ENCODE measurements at places on chromosomes 2 and 18. TPM values are rescaled to one million over a fixed set of nuclear protein-coding genes. Genes with fewer than 3 reads are reported as not detected.

The DUSP2 gene
- 0.72 TPM for total RNA-seq

- no peak for DNase-seq
These were observed 184.7 kb downstream of the SMAD7 start for GRCh38 chr18:48766026-48766425.

The ERLEC1 gene
- 82.6 TPM for total RNA-seq

DNA sequence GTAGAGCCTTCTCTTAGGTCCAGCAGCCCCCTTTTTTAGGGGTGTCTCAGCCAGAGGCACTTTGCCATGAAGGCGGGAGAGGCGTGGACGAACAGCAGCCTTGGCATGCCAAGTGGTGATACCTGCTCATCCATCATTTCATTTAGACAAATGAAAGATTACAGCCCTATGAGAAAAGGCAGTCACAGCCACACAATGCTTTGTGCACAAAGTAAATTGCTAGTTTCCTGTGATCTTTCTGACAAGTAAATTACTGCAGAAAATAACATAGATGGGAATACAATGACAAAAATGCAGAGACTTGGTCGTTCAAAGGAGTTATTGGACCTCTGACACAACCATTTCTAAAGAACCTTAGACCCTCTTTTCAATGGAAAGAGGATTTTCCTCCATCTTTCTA, 94.9 kb downstream of the RND3 start:
- no peak for DNase-seq

DNA sequence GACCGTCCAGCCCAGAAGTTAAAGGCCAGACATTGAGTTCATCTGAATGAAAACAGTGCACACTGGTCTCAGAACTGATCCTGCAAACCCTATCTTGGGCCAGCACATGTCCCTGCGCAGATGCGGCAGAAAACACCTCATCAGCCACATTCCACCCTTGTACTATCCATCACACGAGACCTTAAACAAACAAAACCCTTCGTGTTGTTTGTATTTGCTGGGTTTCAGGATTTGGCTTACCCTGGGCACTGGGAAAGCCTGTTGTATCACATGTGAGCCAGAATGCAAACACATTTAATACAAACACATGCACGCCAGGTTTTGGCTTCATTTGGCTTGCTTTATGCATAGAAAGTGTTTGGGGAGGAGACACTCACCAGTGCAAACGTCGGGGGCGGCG, 12.5 kb downstream of the WIPF1 start:
- DNase-seq: no peak

DNA sequence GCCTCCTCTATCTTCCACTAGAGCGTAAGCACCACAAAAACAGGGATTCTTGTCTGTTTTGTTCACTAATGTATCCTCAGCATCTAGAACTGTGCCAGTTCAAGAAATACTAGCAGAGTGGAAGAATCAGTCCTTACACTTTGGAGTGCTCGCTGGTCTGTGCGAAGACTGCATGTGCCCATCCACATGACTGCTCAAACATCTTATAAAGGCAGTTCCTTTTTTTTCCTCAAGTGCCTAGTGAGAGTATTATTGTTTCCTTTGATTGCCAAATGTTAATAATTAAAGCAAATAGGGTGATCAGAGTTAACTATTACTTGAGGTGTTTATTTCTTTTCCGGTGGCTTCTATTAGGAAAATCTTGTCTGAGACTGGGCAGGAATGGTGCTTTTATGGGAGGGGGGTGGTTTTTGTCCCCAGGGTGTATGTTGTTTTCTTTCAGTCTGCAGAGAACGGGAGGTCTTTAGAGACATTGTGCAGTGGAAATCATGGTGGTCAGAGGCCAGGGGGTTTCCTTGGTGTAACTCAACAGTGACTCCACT, 45.6 kb upstream of the ITGB6 start:
- no peak for DNase-seq

GRCh38 chr2:225288986-225289385, 110.5 kb upstream of the NYAP2 start:
- no peak for DNase-seq

DNA sequence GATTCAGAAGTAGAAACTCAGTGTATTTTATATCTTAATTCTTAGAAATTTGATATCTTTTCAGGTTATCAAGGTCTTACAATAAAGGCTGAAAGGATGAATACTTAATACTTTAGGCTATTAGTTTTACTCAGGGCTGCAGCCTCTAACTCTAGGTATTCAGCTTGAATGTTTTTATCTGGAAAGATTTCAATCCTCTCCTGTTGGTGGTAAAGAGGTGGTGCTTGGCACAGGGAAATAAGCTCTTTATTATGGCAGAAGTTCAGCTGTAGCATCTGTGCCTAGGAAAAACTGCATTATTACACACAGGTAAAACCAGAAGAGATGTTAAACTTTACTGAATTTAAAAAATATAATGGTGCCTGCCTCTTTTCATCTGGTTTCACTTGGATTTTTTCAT, 11.1 kb downstream of the ACVR2A start:
- no peak for DNase-seq

The CFAP210 gene
- not detected for total RNA-seq

GRCh38 chr2:64008434-64009009, 10.7 kb downstream of the VPS54 start:
- no peak for DNase-seq

- DNase-seq: no peak
These were observed 139.8 kb upstream of the HS6ST1 start for GRCh38 chr2:128458505-128458904.

The CIB4 gene
- total RNA-seq: not detected

DNA sequence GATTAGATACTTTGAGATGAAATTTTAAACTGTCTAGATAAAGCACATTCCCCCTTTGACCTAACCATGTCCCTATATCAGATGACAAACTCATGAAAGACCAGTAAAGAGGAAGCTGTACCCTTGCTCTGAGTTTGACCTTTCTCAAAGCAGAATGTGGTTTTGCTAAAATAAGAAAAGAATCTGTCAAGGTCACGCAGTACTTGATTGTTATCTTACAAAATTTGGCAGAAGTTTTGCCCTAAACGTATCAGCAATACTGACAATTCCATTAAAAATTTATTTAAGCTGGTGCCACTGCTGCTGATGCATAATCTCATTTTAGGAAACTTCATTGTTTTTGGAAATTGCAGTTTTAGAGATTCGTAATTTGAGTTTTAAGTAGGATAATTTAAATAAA, 31.2 kb upstream of the GALM start:
- no peak for DNase-seq

The GKN2 gene
- total RNA-seq: 0.31 TPM

GRCh38 chr2:39547811-39548719, 111.0 kb upstream of the MAP4K3 start:
- no peak for DNase-seq

The PLCL1 gene
- 24.0 TPM for total RNA-seq

The MC5R gene
- total RNA-seq: 0.18 TPM

GRCh38 chr2:226909126-226909525, 73.3 kb downstream of the RHBDD1 start:
- DNase-seq: no peak

GRCh38 chr18:76461692-76462325, 33.2 kb downstream of the ZNF516 start:
- DNase-seq: no peak

The ESCO1 gene
- total RNA-seq: 9.8 TPM

DNA sequence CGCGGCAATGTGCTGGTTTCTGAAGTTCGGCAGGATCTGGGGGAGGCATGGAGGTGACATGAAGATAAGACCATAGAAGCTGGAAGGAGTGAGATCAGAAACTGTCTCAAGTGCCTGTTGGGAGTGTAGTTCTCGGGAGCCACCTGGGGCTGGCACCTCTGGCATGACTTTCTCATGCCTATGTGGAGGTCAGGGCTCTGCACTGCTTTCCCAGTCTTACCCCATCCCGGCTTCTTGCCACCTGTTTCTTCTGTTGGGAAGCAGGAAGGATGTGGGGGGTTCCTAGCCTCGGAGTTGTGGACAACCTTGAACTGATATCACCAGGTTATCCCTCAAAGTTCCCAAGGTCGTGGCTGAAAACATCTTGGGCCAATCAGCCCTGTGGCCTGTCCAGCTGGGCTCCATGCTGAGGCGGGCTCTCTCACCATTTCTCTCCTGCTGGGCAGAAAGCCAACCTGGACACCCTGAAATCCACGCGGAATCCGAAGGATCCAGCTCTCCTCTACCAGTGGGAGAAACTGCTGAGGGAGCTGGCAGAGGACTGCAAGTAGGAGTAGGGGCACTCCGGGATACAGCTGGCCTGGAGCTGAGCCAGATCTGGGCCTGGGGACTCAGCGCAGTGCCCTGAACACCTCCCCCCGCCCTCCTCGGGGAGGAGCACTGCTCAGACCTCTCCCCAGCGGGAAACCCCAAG, 42.5 kb downstream of the FER1L5 start:
- DNase-seq: no peak

GRCh38 chr2:38572167-38572566, 30.6 kb downstream of the HNRNPLL start:
- peak; percentile 71 for DNase-seq

The MYL12B gene
- 548 TPM for total RNA-seq

The TMX3 gene
- total RNA-seq: 31.3 TPM

The ARHGEF33 gene
- 1.7 TPM for total RNA-seq

The SP140L gene
- 28.6 TPM for total RNA-seq

- no peak for DNase-seq
These were observed 12.3 kb upstream of the NEU4 start for GRCh38 chr2:241796610-241797138.

The ITM2C gene
- total RNA-seq: 25.3 TPM

The ITPRIPL1 gene
- 0.71 TPM for total RNA-seq

The BCL2 gene
- 5.0 TPM for total RNA-seq

DNA sequence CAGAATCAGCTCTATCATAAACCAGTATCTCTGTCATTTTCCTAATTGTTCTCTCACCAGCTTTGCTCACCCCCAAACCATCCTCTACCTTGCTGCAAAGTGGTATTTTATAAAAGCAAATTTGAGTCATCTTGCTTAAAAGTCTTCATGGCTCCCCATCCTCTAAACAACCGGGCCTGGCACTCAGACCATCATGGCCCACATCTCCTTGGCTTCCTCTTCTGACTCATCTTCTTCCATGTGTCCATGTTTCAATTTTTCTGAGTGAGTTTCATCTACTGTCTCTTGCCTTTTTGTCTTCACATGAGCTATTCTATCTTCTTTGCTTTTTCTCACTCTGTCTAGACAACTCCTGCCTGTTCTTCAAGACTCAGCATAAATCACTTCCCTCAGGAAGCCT, 58.6 kb downstream of the LHCGR start:
- DNase-seq: no peak

- DNase-seq: peak; percentile 56
These were observed 266.5 kb downstream of the KLHL29 start for GRCh38 chr2:23651187-23652080.

The SPATA3 gene
- total RNA-seq: not detected

GRCh38 chr18:28855989-28856388, 679.1 kb upstream of the CDH2 start:
- DNase-seq: no peak

The SATB2 gene
- 18.3 TPM for total RNA-seq

DNA sequence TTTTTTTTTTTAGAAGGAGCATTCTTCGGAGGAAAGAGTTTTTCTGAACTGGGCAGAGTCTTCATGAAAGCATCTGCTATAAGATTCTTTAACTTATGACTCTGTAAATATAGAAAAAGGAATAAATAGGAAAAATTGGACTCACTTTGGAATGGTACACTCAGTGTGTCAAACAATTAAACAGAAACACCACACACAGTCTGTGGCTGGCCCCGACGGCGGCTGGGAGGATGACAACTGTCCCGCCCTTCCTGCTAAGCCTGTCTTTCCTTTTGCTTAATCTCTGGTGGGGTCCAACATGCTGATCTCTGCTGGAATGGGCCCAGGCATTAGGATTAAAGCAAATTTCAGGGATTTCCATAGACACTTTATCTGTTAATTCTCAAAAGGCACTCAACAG, 12.5 kb upstream of the RAB31 start:
- DNase-seq: peak; percentile 3

The PTPRN gene
- 42.0 TPM for total RNA-seq

The KCNIP3 gene
- total RNA-seq: 2.1 TPM

DNA sequence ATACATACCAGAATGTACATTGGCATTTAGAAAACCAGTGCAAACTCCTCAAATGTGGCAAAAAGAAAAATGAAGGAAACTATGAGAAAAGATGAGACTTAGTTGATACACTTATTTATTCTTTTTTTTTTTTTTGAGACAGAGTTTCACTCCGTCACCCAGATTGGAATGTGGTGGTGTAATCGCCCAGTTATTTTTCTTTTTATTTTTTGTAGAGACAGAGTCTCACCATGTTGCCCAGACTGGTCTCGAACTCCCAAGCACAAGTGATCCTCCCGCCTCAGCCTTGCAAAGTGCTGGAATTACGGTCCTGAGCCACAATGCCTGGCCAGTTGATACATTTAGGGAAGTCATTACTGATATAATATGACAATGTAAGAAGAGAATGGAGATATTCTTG, 274.2 kb upstream of the LRATD1 start:
- no peak for DNase-seq

DNA sequence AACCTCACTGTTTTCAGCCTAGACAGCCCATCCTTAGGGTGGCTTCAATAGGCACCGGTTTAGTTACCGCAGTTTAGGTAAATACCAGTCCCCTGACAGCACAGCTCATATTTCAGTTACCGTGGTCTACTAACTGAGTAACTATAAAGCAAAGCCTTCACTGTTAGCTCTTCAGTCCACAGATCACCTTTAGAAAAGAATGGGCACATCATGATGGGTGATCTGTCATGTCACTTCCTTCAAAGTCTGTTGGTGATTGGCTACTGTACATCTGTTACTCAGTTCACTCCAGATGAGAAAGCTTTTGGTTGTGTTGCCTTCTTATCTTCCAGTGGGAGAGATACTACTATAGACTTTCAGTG, 21.0 kb downstream of the SLC20A1 start:
- no peak for DNase-seq

DNA sequence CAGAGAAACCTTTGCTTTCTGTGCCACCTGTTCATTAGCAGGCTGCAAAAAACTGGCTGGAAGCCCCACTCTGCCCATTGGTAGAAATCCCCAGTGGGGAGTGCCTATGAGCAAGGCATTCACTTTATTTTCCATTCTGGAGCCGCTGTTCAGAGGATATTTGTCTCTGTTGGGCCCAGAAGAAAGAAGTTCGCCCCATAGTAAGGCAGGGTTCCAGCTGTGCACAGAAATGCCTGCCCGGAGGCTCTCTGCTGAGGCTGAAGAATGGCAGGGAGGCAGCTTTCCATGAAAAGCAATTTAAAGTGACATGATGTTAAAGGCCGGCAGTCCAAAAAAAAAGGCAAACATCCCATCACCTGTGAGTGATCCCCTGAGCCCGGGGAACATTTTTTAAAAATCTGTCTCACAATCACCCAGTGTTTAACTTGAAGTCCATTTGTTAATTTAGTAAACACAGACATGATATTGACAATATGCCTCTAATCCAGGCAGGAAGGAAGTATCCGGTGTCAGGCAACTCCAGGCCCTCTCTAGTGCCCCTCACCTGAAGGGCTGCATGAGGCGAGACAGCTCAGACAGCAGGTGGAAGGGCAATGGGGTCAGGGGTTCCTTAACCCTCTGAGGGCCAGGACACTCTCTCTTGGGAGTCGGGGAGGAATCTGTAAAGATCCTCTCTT, 265.1 kb upstream of the SIX2 start:
- no peak for DNase-seq

GRCh38 chr2:43714164-43714563, 37.9 kb upstream of the C1GALT1C1L start:
- DNase-seq: no peak

The G6PC2 gene
- total RNA-seq: not detected

The RBBP8 gene
- total RNA-seq: 10.9 TPM

GRCh38 chr2:147758821-147759220, 86.0 kb upstream of the ACVR2A start:
- no peak for DNase-seq

The TAF1B gene
- 17.9 TPM for total RNA-seq

The KLHL41 gene
- 0.42 TPM for total RNA-seq
